ENCODE measurements at places on chromosomes 16 and 17.

DNA sequence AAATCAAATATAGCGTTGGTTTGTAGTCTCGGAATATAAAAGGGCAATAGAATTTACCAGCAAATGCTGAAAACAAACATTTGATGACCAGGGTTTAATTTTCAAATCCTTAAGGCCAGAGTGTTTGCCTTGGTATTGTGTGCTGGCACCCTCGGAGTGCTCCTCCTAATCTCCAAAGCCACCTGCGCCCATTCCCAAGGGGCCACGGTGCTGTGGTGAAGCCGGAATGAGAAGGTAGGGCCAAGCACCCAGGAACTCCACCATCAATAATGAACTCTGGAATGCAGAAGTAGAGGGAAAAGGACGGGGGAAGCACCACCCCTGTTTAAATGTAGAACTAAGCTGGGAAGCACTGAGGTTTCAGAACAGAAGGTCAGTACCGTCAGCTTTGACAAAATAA, 51.9 kb downstream of the COG7 start:
- DNase-seq, result no peak

DNA sequence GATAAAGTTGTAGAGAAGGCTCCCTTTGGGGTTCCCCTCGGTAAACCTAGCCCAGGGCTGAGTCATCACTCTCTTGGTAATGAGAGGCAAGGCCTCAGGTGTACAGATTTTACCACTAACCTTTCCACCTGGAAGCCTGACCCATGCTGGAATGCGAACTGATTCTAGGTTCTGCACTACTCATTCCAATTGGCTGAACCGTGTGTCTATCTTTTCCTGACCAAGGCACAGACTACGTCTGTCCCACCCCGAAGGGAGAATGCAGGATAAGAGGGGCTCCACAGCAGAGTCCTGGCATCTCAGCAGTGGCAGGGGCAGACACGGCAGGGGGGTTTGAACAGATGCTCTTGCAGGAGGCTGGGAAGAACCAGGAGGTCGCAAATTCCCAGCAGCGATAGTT, 65.4 kb upstream of the B4GALNT2 start:
- no peak for DNase-seq

DNA sequence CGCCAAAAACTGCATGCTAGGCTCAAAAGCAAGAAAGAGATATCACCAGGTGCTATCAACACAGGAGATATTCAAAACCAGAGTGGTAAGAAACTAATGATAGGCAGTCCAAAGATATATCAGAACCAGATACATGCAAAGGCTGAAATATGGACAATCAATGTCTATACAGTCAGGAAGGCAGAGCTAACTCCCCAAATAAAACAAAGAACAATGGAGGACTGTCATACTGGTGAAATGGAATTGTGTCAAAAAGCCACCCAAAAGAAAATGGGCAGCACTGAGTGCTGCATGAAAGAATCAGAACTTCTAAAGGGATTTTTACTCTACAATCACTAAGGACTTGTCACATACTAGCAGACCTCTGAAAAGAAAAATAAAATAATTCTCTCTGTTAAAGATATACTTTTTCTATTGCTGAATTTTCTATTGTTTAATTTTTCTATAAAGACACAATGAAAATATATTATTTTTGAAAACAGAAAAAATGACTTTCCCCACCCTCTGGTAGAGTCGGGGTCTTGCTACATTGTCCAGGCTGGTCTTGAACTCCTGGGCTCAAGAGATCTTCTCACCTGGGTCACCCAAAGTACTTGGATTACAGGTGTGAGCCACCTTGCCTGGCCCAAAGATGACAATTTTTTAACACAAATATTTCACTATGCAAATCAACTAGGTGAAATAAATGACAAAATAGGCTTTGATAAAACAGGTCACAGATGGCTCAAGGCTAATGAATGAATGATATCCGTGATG, 98.2 kb downstream of the USP32 start:
- no peak for DNase-seq

- no peak for DNase-seq
Measured at GRCh38 chr16:1991135-1991551, 1.4 kb downstream of the SYNGR3 start.

- DNase-seq, result peak; percentile 65
Measured at GRCh38 chr16:67661101-67661761, 471 bp downstream of the PARD6A start.
